ENCODE measurements at places on chromosomes 6 and 20.

GRCh38 chr6:14110001-14110818, 7.4 kb upstream of the CD83 start:
- DNase-seq = no peak

DNA sequence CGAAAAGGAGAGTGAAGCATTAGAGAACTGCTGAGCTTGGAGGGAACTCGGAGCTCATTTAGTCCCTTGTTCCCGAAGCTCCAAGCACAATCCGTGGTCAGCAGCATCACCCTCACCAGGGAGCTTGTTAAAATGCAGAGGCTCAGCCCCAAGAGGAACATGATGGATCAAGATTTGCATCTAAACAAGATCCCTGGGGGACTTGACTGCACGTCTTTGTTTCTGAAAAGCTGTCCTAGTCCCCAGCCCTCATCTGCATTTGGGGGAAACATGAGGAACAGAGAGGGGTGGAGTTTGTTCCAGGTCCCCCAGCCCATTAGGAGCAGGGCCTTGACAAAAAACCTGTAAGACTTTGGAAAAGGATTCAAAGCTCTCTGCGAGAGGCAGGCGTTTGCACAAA, 4.1 kb upstream of the LBP start:
- no peak for DNase-seq

DNA sequence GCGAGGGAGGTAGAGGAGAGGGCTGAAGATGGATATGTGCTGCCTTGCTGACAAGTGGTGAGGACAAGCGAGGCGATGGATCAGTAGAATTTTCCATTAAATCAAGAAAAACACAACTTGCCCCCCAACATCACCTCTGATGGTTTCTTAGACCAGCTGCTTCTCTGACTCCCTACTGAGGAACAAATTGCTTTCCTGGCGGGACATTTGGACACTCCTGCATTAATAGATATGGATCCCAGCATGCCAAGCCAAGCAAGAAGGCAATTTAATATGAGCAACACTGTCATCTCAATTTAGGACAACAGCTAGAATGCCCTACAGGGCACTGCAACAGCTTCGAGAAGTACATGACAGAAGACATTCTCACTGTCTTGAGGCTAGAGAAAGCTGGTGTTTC, 248.4 kb upstream of the AGPAT4 start:
- DNase-seq = no peak

DNA sequence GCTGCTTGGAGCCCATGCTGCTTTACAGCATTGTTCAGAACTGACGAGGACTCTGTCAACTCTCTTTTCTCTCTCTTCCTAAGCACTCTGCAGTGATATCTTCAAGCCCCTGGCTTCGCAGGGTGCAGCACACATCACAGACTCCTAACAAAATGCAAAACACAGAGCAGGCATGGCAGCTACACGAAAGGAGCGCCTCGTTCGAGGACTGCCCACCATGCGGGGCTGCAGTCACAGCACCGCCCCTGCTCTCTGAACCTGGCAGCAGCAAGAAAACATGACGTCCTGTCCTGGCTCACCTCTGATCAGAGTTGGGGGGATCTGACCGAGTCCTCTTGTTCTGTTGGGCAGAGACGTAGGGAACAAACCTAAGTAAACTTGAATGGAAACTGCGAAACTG, 281.7 kb downstream of the CDH26 start:
- DNase-seq = no peak

DNA sequence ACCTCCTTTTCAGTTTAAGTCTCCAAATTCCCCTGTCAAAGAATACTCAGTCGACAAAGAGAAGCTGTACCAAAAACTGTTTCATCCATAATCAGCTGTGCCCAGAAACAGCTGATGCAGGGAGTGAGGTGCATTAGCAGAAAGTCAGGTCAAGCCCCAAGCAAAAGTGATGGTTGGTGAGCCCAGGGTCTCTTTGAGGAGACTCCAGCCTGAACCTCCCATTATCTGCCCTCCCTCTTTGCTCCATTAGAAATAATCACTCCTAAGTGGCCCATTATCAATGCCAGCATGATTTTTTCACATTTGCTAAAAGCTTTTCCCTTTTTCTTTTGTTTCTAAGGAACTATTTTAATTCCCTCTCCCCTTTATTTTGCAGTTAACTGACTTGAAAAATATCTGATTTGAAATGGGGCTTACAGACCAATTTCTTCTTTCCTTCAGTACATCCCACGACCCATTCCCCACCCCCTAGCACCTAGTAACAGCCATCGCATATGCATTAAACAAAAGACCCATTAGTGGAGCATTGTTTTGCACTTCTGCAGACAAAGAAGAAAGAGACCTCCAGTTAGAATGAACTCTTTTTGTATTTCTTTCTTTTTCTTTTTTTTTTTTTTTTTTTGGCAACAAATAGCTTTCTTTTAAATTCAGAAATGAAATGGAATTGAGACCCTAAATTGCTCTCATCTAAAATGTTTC, 257.0 kb downstream of the GRIK2 start:
- DNase-seq = no peak

DNA sequence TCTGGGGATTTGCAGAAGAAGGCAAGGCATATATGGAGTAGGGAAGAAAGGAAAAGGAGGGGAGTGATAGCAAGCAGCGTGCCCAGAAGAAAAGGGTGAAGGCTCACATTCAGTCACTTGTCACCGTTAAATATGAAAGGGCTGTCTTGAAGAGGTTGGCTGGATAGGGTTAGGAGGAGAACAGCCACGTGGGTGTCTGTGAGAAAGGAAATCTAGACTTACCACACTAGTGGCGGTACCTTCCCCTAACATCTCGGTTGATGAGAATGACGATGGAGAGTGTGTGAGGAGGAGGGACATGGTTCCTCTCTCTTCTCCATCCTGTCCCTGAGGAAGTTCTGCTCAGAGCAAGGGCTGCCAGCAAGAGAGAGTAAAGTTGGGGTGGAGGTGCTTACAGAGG, 74.3 kb upstream of the CCN6 start:
- no peak for DNase-seq

DNA sequence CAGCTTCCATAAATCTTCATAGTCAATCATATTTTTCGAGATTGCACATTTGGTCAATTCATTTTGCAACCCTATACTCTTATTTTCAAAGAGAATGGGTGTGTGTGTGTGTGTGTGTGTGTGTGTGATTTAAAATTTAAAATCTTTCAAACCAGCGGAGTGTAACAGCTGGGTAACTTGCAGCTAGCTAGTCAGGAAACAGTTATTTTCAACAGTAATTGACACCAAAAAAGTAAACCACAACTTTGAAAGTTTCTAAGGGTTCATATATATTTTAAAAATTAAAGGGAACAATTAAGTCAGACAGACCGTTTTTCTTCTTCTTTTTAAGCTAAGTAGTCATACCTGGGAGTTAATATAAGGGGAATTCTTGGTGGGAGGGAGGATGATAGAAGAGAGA, 57.0 kb downstream of the PRR18 start:
- DNase-seq = no peak

DNA sequence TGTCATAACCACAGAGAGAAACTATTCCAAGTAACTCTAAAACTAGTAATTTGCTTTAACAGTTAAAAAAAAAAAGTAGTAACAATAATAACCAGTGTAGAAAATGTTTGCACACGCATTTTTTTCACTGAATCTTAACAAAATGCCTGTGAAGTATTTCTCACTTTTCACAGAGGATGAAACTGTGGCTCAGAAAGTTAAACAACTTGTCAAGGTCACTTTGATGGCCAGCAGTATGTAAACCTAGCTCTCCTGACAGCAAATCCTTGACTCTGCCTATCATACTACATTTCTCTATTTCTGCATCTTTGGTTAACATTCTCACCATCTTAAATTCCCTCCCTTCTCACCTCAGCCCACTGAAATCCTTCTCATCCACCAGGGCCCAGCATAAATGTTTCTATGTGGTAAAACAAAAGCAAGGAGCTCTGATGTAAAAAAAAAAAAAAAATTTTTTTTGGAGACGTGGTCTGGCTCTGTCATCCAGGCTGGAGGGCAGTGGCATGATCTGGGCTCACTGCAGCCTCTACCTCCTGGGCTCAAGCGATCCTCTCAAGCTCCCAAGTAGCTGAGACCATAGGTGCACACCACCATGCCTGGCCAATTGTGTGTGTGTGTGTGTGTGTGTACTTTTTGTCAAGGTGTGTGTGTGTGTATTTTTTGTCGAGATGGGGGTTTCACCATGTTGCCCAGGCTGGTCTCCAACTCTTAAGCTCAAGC, 26.1 kb upstream of the ZC3H12D start:
- no peak for DNase-seq

- no peak for DNase-seq
Measured at GRCh38 chr6:38100380-38100779, 280.9 kb downstream of the ZFAND3 start.

GRCh38 chr20:17357238-17357637, 130.4 kb downstream of the PCSK2 start:
- DNase-seq = no peak

DNA sequence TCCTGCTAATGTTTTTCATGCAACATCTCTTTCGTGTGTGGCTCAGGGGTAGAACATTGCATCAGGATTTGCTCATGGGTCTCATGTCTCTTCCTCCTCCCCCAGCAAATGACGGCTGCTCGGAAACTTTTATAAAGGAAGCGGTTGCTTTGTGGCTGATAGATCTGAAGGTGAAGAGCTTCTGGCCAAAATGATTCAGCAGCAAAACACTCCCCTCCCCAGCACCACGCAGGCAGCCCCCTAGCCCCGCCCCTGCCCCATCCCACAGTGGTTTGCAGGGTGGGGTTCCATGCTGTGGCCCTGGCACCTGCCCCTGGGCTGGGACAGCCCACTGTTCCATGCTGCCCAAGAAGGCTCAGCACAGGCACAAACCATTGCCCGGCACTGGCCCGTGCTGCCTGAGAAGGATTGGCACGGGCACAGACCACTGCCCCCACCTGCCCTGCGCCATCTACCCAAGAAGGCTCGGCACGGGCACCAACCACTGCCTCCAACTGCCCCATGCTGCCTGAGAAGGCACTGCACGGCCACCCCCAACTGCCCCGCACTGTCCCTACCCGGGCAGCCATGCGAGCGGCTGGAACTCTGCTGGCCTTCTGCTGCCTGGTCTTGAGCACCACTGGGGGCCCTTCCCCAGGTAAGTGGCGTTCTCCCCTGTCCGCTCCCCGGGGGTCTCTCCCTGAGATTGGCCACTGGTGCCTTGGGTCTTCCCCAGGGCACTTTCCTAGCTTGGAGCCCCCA, at the start of gene CST7:
Gene CST7, plus strand, starts transcription at position 331 of the 741 bp plus-strand sequence. Its CDS starts 237 bp downstream, at position 568.
- peak; percentile 89 for DNase-seq

- DNase-seq = no peak
Measured at GRCh38 chr6:87798393-87799278, 96.6 kb upstream of the AKIRIN2 start.
